ENCODE measurements at places on chromosomes 3 and 15.

- no peak for DNase-seq
Observed at GRCh38 chr3:35745802-35746484, 106.6 kb downstream of the ARPP21 start.

- peak; percentile 25 for DNase-seq
Observed at GRCh38 chr3:143226678-143227291, 107.2 kb downstream of the CHST2 start.

- no peak for DNase-seq
Observed at GRCh38 chr3:38611866-38612265, 37.6 kb downstream of the SCN5A start.

- DNase-seq = no peak
Observed at GRCh38 chr3:60829058-60829457, 422.2 kb downstream of the FHIT start.

DNA sequence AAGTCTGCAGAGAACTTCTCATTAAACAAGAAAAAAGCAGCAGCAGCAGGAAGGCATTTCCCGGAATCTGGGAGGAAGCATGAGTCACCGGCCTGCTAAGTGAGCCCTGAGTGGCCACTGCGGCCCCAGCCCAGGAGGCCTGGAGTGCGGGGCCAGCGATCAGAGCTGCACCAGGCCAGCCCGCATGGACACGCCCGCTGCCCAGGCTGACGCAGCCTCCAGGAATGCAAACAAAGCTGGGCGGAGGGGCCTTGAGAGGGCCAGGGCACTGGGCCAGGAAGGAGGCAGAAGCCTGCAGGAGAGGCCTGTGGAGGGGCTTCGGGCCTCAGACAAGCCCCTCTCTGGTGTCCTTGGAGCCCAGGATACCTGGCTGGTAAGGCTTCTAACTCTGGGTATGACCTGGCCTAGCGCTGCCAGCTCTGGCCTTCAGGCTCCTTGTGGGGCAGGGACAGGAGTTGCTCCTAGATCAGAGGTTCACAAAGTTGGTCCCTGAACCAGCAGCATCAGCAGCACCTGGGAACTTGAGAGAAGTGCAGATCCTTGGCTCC, 101.2 kb downstream of the SMAD6 start:
- no peak for DNase-seq

DNA sequence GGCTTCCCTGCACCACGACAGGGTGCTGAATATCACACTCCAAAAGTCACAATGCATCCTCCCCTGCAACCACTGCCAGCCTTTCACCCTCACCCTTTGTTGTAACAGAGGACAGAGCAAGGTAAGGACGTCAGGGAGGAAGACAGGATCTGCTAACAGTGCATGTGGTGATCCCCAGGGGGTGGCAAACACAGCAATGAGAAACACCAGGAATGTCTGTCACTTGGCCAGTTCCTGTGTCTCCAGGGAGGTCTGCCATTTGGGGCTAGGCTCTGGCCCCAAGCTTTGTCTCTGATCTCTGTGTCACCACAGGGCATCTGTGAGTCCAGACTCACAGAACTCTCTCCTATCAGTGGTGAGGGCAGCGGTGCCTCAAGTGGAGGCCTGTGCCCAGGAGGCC, 54.3 kb upstream of the SLC24A5 start:
- no peak for DNase-seq

- no peak for DNase-seq
Observed at GRCh38 chr15:101545548-101546505, 56.3 kb upstream of the PCSK6 start.

GRCh38 chr3:188956839-188957489, 214.8 kb upstream of the TPRG1 start:
- no peak for DNase-seq

GRCh38 chr3:12286927-12287726, 1.7 kb upstream of the PPARG start:
- no peak for DNase-seq

- DNase-seq = peak; percentile 66
Observed at GRCh38 chr3:157532529-157533297, 29.5 kb upstream of the VEPH1 start.

- no peak for DNase-seq
Observed at GRCh38 chr3:19256313-19256712, 108.0 kb downstream of the KCNH8 start.

DNA sequence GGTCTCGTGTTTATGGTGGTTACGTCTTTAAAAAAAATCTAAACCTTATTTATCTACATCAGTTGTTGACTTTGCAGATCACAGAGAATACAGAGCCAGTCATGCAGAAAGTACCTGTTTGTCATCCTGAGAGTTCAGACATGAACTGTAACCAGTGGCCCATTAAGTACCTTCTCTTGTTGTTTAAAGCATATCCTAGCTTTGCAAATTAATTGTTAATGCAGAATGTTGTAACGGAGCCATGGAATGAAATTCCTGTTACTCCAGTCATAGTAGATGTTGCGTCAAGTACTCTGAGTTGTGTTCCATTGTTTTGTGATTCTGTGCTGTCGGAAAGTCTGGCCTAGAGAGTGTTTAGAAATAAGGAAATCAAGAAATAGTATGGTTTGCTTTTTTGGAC, 205.2 kb downstream of the RBMS3 start:
- DNase-seq = no peak

DNA sequence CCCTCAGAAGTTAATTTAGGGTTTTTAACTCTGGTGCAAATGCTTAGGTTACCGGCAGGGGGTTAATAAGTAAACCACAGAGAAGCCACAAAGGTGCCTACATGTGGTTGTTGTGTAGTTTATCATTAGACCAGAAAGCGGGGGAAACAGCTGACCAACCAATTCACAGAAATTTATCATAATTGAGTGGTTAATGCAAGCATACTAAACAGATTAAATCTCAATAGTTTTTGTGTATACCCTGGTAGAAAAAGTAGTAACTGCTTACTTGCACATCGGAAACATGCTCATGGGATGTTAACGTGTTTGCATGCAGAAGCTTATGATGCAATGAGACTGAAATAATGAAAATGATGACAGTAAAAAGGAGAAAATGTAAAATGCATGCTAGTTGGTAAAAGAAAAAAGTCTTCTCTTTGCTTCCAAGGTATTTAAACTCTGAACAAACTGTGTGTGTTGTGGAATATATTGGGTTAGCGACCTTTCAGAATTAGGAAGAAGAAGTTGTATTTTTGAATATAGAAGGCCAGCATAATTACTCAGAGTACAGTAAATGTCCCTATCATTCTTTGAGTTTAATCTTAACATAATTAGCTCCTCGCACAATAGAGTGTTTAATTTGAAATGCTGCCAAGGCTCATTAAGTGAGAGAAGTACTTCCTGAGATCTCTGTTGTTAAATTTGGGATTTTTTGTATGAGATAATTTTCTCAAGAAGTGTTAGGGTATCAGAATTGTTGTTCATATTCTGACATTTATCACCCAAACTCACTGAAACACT, 316.2 kb downstream of the PTPRG start:
- DNase-seq = no peak

DNA sequence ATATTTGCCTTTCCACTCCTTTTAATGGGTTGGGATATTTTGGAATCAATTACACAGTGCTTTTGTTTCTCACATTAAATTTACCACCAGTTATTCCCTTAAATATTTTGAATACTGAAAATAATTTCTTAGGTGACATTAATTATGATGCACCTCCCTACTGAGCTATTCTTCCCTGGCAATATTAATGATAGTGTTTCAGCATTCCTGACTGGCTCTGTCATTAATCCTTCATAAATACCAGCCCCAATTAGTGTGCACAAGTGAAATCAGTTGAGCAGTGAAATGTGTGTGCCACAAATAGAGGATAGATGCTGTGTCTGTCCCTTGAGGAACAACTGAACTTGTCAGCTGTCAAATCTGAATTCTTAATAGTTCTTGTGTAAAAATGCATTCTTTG, 304.0 kb downstream of the CACNA2D3 start:
- DNase-seq = peak; percentile 53

DNA sequence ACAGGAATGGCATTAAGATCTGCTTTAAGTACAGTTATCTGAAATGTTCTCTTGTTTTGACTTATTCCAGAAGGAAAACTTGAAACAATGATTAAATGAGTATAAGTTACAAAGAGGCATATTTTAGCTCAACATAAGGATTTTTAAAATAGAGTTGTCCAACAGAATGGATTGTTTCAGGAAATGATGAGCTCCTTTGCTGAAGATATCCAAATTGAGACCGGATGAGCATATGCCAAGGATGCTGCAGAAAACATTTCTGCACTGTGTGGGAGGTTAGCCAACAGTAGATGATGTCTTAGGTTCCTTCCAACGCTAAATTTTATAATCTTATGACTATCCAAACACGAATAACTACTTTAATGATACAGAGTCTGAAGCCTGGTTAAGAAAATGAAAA, 226.5 kb upstream of the NANOGP8 start:
- no peak for DNase-seq

- no peak for DNase-seq
Observed at GRCh38 chr3:114741066-114741465, 406.0 kb downstream of the ZBTB20 start.

GRCh38 chr3:127668906-127669305, 3.8 kb upstream of the ABTB1 start:
- no peak for DNase-seq

- peak; percentile 58 for DNase-seq
Observed at GRCh38 chr15:74257105-74257504, 21.0 kb downstream of the CCDC33 start.

DNA sequence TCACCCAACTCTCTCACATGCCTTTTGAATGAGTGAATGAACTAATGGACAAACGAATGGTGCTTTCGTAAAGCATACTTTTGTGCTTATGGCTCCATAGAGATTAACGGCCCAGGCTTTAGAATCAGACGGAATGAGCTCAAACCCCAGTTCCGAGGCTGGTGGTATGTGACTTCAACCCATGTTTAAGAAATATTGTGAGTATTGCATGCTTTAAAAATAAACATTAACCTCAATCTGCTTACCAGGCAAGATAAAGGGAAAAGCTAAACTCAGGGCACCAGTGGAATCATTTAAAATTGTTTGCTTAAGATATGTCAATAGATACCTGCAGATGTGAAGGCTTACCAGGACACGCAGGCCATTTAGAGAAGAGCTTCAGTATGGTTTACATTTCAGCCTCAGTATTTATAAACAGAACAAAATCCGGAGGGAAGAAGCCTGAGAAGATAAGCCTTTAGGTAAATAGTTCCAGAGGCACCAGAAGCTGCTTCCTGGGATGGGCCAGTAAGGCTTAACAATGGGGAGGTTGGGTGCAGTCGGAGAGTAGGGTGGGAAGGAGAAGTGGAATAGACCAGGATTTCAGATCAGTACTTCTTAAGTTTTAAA, 186.4 kb downstream of the ADAMTS9 start:
- no peak for DNase-seq

DNA sequence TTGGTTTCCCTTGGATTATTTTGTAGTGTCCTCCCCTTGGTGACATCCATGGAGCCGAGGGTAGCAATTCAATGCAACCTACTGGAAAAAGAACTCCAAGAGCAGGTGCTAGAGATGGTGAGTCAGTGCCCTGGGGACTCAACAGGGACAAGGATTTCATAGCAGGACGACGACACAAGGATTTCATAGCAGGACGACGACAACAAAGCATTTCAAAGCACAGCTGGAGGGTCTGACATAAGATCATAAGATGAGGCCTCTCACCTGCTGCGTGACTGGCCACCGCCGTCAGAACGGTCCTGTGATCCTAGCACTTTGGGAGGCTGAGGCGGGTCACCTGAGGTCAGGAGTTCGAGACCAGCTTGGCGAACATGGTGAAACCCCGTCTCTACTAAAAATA, 22.5 kb downstream of the NRROS start:
- DNase-seq = no peak

DNA sequence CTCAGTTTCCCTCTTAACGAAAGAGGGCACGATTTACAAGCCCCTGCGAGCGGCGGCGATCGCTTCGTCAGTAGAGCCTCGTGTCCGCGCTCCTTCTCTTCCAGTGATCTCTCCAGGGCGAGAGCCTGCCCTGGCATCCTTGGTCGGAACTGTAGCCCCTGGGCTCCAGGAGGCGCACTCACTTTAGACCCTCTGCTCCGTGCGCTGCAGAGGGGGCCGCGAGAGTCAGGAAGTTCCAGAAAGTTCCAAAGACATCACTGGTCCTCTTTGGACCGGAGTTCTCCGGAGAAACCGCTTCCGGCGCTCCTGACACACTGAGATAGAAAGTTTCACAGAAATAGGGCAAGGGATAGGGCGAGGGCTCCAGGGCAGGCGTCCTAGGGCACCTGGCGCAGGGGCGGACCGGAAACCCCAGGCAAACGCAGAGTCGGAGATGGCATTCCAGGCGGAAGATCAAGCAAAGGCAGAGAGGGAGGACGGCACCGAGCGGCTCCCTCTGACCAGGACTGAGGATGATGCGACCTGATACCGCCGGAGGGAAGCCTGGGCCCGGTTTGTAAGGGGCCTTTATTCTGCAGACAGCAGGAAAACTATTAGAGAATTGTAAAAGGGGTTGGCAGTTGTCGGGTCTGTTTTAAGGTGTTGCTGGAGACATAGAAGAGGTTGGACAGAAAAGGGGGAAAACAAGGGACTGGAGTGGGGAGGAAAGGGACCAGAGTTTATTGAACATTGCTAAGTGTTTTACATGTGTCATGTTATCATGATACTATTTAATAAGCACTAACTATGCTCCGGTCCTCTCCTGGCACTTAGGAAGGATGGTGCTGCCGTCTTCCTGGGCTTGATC, 1.3 kb upstream of the CPEB1 start:
- no peak for DNase-seq

DNA sequence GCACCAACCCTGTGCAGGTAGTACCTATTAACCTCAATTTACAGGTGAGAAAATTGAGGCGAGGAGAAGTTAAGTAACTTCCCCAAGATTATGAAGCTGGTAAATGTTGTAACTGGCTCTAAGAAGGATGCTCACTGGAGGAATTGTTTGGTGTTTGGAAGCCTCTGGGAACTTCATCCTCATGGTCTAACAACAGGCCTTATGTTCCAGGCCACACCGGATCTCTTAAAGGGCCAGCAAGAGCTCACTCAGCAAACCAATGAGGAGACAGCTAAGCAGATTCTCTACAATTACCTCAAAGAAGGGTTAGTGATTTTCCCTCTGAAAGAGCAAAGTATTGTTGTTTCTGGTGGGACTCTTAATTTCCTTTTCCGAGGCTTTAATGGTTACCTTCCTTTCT, 63.9 kb downstream of the CGNL1 start:
- DNase-seq = no peak

DNA sequence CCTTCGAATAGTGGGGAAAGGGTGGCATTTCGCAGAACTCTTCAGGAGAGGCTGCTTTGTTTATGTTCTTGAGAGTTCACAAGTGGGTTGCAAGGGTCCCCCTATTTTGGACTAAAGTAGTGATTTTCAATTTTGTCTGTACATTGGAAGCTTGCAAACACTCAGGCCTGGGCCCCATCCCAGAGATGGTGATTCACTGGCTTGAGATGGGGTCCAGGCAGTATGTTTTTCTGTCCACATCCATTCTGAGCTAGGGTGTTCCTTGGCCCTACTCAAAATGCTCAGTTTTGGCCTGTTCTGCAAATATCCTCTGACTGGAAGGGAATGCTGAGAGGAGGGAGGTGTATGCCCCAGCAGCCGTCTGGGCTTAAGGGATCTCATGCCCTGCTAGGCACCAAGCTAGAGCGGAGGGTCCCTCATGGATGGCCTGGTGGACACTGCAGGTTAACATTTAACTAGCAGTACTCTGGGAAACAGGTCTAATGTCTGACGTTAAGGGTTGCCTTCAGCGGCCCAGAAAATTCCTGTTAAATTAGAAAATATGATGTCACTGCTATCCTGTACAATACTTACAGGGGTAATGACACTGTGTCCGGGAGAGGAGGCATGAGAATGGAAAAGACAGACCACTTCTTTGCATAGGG, 181.4 kb downstream of the OPA1 start:
- DNase-seq = no peak

- DNase-seq = no peak
Observed at GRCh38 chr3:160661660-160662059, 15.3 kb upstream of the ARL14 start.
